H54 (cell line): ENCODE measurements at places on chromosomes 1 and 21.

- DNase-seq = no peak
Measured at GRCh38 chr1:22292011-22292788, 149.3 kb upstream of the WNT4 start.

DNA sequence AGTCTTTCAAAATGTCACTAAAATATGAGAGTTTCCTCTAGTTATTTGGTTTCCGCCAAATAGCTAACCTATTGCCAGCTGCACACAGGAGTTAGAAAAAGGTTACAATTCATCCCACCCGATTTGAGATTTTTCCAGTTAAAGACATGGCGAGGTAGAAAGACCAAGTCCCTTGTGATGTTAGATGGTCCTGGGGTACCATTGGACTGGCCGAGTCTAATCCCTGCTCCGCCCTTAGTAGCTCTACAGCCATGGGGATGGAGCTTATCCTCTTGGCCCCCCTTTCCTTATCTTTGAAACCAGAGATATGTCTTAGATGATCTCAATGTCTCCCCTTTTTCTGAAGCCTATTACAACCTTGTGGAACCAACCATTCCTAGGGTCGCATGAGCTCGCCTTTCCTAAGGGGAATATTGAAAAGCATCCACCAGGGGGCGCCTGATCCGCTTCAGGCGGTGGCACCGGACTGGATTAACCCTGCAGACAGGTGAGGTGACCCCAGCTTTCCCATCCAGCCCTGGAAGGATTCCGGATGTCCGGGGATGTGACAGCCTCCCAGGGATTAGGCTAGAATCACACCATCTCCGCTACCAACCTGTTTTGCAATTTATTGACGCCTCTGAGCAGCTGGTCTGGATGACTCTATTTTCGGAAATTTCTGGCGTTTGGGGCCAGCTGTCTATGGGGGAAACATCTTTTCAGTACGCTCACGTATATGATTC is 68.3 kb upstream of the SIM2 start:
- peak; percentile 76 for DNase-seq

DNA sequence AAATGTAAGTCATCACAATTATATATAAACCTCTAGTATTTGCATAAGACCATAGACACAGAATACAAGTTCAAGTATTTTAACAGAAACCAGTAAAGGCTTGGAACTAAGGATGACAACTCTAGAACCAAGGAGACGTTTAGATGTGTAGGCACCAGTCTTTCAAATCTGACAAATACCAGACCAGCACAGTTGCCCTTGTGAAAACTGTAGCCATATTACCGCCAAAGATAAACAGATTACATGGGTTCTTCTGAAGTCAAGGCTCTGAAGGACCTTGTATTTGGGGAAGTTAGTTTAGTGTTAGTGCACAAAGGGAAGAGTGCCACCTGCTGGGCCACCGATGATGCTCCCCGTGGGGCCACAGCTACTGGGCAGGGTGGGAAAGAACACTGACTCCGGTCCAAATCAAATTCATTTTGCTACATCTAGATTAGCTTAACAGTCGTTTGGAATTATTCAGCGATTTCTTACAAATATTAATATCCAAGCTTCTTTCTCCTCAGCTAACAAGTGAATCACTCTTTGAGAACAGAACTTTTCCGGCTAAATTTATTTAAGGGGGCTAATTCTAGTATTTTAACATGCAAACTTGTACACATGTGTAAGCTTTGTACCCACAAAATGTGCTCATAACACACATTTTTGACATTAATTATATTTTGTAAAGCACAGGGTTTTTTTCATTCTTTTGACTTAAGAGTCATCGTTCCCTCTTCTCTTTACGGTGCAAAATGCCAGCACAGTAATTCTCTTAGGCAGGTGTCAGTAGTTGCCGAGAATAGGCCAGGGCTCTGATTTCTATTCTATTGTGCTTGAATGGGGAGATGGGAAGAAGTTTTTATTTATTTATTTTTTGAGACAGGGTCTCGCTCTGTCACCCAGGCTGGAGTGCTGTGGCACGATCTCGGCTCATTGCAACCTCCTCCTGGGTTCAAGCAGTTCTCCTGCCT is 8.0 kb upstream of the NIBAN1 start:
- no peak for DNase-seq

DNA sequence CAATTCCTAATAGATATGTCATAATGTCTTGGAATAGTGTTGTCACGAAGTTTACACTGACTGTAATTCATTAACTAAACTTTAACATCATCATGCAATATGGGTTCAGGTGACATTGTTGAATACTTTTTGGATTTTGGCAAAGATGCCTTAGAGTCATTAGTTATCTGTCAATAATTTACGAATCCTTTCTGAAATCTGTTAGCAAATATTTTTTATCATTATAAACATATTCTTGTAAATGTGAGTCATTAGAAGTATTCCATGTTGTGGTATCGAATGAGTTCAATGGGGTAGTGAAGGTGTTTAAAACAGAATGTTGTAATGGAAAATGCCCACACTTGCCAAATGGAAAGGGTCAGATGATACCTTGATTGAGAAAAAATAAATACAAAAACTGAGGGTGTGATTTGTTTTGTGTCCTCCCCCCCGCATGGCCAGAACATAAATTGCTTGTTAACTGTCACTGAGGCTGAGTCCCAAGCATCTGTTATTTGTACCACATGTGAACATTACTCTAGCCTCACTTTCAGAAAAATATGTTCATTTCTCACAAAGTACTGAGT is 5.2 kb upstream of the NR5A2 start:
- no peak for DNase-seq

DNA sequence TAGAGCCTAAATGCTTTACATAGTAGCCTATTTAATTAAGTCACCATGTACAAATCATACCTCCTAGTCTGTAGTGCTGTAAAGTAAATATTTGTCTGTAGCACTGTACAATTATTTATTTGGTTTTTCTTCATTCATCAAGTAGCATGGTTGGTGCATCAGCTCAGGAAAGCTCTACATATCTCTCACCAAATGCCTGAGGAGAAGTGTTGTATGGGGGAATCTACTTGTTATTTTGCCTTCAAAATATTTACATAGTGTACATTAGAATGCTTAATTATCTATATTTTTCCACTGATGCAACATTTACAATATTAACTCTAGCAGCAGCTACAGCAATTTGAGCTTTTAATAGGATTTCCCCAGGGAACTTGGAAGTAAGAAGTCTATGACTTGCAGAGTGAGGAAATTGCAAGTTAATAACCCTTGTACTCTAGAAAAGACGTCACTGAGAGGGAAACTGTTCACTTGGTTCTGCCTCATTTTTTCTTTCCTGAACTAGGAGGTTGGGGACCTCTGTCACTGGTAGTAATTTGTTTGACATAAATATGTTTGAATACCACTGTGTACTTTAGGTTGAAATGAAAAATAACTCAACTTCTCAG is 207.4 kb downstream of the PDE4B start:
- no peak for DNase-seq

DNA sequence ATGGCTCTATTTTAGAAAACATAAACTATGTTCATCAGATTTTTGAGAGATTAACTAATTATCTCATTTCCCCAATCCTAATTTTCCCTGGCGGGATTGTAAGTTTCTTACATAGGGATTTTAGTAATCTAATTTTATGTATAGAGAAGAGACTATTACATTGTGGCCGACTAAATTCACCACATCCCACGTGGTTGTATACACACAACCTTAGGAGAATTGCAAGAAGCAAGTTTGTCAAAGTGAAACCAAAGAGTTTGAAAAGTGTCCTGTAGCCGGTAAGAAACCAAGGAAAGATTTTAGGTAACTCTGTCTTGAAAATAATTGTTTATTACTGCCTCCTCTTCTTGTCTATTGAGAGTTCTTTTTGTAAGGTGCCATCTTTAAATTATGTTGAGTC is 550.6 kb downstream of the LTN1 start:
- DNase-seq = no peak
